Esophagus squamous epithelium (tissue), 5 donors: ENCODE measurements at places on chromosomes 4 and X. TPM values are rescaled to one million over a fixed set of nuclear protein-coding genes. Genes with fewer than 3 reads are reported as not detected.

DNA sequence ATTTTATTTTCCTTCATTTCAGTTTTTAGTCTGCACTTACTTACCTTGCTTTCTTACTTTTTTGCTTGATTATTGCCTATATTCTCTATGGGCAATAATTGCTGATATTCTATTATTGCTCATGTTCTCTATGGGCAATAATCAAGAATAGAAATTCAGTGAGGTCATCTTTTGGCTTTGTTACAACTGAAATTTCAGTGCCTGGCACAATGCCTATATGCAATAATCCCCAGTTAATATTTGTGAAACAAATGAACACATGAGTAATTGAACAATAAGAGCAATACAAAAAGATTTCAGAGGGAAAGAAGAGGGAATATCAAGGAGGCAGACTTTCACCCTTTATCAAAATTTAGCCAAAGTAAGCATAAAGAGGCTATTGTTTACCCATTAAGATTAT, 48.6 kb upstream of the ARSJ start:
- no peaks in the 10 kb centered on the region for H3K36me3 ChIP-seq
- H3K27ac ChIP-seq: no peak overlapping the region
- H3K4me1 ChIP-seq: no peaks in the 10 kb centered on the region
- no peak for DNase-seq

- H3K27ac ChIP-seq: no peak overlapping the region
- H3K4me1 ChIP-seq: no peaks in the 10 kb centered on the region
These were observed 203.1 kb downstream of the ARHGEF9 start for GRCh38 chrX:63581906-63582305.

DNA sequence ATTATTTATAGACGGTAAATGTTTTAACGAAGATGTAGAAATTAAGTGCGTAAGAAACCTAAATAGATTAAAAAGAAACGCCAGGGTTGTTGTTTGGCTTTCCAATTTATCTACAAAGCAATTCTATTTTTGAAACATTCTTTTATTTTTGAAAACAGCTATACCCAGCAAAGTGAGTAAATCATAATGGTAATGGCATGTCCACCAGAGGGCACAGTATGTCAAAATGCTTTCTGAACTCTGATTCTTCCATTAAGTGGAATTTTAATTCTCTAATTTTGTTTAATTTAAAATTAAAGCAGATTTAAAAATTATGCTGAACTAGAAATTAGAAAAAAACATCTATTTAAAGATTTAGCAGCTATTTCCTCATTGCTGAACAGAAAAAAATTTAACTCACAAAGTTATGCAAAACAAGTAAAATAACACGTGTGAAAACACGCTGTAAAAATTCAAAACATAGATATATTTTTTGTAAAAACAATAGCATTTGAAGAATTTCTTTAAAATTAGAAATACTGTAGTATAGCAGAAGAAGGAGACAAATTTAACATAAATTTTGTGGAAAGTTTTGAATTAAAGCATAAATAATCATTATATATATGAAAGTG, 26.5 kb downstream of the RASSF6 start:
- no peaks in the 10 kb centered on the region for H3K36me3 ChIP-seq
- H3K4me1 ChIP-seq: peaks cover 35% of the 10 kb centered on the region
- H3K27ac ChIP-seq: no peak overlapping the region
- H3K27me3 ChIP-seq: no peaks in the 10 kb centered on the region
- H3K4me3 ChIP-seq: no peak overlapping the region

GRCh38 chr4:62656006-62656405, 1455.9 kb downstream of the ADGRL3 start:
- no peak overlapping the region for H3K4me3 ChIP-seq
- no peak overlapping the region for H3K27ac ChIP-seq
- no peak for DNase-seq
- H3K27me3 ChIP-seq: no peaks in the 10 kb centered on the region
- H3K36me3 ChIP-seq: no peaks in the 10 kb centered on the region

- H3K27ac ChIP-seq: no peak overlapping the region
- no peak overlapping the region for H3K4me3 ChIP-seq
- peaks cover 12% of the 10 kb centered on the region for H3K4me1 ChIP-seq
- DNase-seq: no peak
These were observed 15.1 kb downstream of the ATP5ME start for GRCh38 chr4:658681-659667.

DNA sequence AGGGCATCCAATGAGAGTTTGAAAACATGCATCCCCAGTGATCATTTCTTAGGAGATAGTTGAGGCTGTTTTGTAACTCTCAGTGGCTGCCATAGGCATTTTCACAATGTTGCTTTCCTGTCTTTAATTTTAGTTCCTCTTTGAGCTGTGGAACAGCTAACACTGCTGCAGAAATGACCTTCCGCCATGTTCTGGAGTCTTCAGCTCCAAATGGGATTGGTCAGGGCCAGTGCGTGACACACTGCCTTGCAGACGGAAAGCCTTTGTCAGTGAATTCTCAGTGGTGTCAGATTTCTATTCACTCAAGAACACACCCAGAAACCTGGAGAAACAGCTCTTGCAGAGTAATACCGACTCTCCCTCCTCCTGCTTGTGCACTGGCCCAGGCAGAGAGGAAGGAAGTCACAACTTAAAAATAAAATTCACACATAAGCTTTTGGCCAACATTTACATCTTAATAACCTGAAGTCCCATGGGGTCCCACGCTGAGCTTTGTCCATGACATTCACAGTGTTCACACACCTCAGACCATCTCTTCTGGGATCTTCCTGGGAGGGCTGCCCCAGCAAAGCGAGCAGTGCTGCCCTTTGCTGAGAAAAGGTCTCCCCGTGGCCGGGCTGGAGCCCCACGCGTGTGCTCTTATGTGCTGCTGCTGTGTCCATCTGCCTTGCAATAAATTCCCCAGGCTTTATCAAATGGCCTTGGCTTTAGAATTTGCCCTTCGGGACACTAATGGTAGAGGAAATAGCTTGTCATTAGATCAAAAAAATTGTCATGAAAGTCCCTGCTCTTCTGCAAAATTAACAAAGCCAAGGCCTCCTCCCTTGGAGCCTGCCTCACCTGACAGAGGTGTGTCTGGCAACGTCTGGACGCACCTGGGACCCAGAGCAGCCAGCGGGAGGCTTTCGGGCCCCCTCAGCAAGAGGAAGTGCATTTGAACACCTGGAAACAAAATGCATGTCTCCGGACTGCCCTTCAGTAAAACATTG, 126.8 kb downstream of the IRF2 start:
- peaks cover 54% of the 10 kb centered on the region for H3K4me1 ChIP-seq
- H3K4me3 ChIP-seq: no peak overlapping the region
- H3K27ac ChIP-seq: peak overlapping the region; percentile 91
- no peaks in the 10 kb centered on the region for H3K36me3 ChIP-seq

- H3K4me3 ChIP-seq: peak overlapping the region; percentile 50
- DNase-seq: no peak
- no peaks in the 10 kb centered on the region for H3K36me3 ChIP-seq
- H3K27me3 ChIP-seq: no peaks in the 10 kb centered on the region
These were observed 136.2 kb downstream of the CFAP299 start for GRCh38 chr4:80471756-80472155.

- DNase-seq: no peak
- no peaks in the 10 kb centered on the region for H3K4me1 ChIP-seq
- H3K4me3 ChIP-seq: no peak overlapping the region
These were observed 760.6 kb upstream of the EPHA5 start for GRCh38 chr4:66430856-66431255.

- no peak for DNase-seq
- no peaks in the 10 kb centered on the region for H3K36me3 ChIP-seq
- H3K4me3 ChIP-seq: no peak overlapping the region
- H3K4me1 ChIP-seq: peaks cover 9% of the 10 kb centered on the region
- no peaks in the 10 kb centered on the region for H3K27me3 ChIP-seq
These were observed 161.3 kb upstream of the USP38 start for GRCh38 chr4:143023239-143023918.

DNA sequence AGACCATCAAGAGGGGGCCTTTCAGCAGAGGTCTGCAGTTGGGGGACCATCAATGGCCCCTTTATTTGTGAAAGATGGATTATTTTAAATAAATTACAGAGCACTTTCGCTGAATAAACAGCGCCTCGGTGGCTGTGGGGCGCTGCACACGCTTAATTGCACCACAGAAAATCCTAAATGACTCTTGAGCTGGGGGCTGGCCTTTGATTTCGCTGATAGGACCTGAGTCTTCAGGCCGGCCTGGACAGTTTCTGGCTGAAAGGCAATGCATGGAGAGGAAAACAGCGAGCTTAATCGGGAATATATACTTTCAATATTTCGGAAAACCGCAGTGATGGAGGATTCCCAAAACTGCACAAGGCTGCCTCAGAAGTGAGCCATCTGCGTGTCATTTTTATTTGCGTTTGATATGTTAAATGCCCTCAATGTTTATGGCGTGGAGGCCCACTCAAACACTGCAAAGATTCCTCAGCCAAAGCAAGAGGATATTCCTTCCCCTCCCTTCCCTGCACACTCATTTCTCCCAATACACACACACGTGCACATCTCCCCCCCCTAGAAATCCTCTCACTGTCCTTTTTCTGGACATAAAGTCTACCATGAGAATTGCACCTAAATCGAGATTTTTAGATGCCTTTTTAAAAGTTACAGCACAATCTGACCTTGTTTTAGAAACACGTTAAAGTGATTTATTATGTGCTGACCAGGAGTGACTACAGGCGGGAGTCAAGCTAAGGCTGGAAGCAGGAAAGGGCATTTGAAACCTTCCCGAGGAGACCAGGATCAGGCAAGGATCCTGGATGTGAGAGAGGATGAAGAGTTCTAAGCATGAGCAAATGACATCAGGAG, 340.7 kb downstream of the RAB28 start:
- no peak overlapping the region for H3K4me3 ChIP-seq
- no peaks in the 10 kb centered on the region for H3K4me1 ChIP-seq
- no peaks in the 10 kb centered on the region for H3K36me3 ChIP-seq

- no peaks in the 10 kb centered on the region for H3K36me3 ChIP-seq
- no peaks in the 10 kb centered on the region for H3K4me1 ChIP-seq
- no peak overlapping the region for H3K27ac ChIP-seq
- H3K27me3 ChIP-seq: no peaks in the 10 kb centered on the region
- no peak overlapping the region for H3K4me3 ChIP-seq
These were observed 57.3 kb upstream of the ADGRA3 start for GRCh38 chr4:22573198-22573597.

DNA sequence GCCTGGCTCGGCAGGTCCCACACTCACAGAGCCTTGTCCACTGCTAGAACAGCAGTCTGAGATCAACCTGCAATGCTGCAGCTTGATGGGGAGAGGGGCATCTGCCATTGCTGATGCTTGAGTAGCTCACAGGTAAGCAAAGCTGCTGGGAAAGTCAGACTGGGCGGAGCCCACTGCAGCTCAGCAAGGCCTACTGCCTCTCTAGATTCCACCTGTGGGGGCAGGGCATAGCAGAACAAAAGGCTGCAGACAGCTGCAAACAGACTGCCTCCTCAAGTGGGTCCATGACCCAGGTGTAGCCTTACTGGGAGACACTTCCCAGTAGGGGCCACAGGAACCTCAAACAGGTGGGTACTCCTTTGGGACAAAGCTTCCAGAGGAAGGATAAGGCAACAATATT, 110.6 kb upstream of the ADAMTS3 start:
- H3K27me3 ChIP-seq: no peaks in the 10 kb centered on the region
- no peaks in the 10 kb centered on the region for H3K4me1 ChIP-seq
- no peaks in the 10 kb centered on the region for H3K36me3 ChIP-seq
- no peak overlapping the region for H3K4me3 ChIP-seq
- no peak overlapping the region for H3K27ac ChIP-seq

GRCh38 chrX:78029663-78030062, 60.2 kb upstream of the PGAM4 start:
- H3K4me1 ChIP-seq: peaks cover under 1% of the 10 kb centered on the region
- no peak for DNase-seq
- no peak overlapping the region for H3K27ac ChIP-seq
- H3K27me3 ChIP-seq: no peaks in the 10 kb centered on the region

- H3K36me3 ChIP-seq: no peaks in the 10 kb centered on the region
- no peaks in the 10 kb centered on the region for H3K4me1 ChIP-seq
- no peak for DNase-seq
- no peak overlapping the region for H3K4me3 ChIP-seq
- no peaks in the 10 kb centered on the region for H3K27me3 ChIP-seq
These were observed 2.4 kb downstream of the HNRNPH2 start for GRCh38 chrX:101410461-101410860.

DNA sequence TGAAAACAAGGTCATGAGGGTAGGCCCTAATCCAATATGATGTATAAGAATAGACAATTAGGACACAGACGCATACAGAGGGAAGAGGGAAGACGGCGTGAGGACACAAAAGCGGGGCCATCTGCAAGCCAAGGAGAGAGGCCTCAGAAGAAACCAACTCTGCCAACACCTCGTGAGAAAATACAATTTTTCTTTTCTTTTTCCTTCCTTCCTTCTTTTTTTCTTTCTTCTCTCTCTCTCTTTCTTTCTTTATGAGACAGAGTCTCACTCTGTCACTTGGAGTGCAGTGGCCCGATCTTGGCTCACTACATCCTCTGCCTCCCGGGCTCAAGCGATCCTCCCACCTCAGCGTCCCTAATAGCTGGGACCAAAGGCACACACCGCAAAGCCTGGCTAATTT, 1.5 kb upstream of the PKD2 start:
- peak overlapping the region; percentile 31 for H3K27ac ChIP-seq
- DNase-seq: no peak
- H3K27me3 ChIP-seq: no peaks in the 10 kb centered on the region
- H3K4me3 ChIP-seq: no peak overlapping the region
- H3K36me3 ChIP-seq: no peaks in the 10 kb centered on the region

DNA sequence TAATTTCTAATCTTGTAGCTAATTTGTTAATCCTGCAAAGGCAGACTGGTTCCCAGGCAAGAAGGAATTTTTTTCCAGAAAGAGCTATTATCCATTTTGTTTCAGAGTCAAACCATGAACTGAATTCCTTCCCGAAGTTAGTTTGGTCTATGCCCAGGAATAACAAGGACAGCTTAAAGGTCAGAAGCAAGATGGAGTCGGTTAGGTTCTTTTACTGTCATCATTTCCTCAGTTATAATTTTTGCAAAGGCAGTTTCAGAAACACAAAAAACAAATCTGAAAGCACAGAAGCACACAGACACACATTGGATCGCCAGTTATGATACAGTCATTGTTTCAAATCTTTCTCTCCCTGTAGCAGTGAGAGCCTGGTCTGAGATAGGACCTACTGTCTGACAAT, 37.9 kb downstream of the AGA start:
- no peaks in the 10 kb centered on the region for H3K4me1 ChIP-seq
- no peak overlapping the region for H3K27ac ChIP-seq
- DNase-seq: no peak
- no peaks in the 10 kb centered on the region for H3K27me3 ChIP-seq

GRCh38 chr4:94758141-94758699, 465 bp downstream of the BMPR1B start:
- peaks cover 78% of the 10 kb centered on the region for H3K27me3 ChIP-seq
- DNase-seq: no peak
- no peaks in the 10 kb centered on the region for H3K4me1 ChIP-seq
- H3K36me3 ChIP-seq: no peaks in the 10 kb centered on the region
- peak overlapping the region; percentile 36 for H3K27ac ChIP-seq

ITM2A gene
- 5.8 TPM for total RNA-seq

OPN1LW gene
- not detected for total RNA-seq

CABS1 gene
- total RNA-seq: not detected

ZDHHC15 gene
- 0.26 TPM for total RNA-seq

DDX53 gene
- not detected for total RNA-seq

HPGDS gene
- 0.13 TPM for total RNA-seq

BEND2 gene
- total RNA-seq: not detected
